ENCODE measurements at places on chromosomes 1 and 21.

- DNase-seq, result no peak
Measured at GRCh38 chr21:46555678-46556077, 49.2 kb downstream of the S100B start.

GRCh38 chr1:2433936-2434655 lies 21.7 kb upstream of the PEX10 start:
- no peak for DNase-seq

DNA sequence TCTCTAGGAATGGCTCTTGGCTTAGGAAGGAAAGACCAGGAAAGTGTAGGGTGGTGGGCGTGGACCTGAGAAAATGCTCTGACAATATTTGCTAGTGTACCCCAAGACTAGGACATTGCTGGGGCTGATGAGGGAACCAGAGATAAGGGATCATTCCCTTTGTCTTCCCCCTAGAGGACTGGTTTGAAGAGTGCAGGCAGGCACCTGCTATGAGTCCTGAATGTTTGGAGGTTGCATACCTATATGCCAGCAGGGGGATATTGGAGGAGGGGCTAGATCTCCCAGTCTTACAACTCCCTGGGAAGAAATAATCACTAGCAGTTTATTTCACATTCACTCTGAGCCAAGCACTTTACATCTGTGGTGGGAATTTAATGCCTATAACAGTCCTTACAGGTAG lies 6.0 kb upstream of the BCL10 start:
- DNase-seq, result no peak

DNA sequence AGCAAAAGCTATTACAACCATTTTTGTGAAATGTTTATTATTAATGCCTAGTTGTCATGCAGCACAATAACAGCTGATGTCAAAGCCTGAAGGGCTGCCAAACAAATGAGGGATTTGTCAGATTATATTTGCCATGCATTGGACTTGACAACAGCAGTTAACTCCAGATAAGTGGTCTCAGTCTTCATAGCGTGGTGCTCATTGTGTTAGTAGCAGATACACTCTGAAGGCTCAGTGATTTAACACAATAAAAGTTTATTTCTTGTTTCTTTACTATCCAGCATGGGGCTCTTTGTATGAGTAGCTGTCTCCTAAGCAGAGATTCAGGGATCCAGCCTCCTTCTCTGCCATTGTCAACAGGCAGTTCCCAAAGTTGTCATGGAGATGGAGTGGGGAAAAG lies 76.0 kb upstream of the PTGFRN start:
- no peak for DNase-seq

DNA sequence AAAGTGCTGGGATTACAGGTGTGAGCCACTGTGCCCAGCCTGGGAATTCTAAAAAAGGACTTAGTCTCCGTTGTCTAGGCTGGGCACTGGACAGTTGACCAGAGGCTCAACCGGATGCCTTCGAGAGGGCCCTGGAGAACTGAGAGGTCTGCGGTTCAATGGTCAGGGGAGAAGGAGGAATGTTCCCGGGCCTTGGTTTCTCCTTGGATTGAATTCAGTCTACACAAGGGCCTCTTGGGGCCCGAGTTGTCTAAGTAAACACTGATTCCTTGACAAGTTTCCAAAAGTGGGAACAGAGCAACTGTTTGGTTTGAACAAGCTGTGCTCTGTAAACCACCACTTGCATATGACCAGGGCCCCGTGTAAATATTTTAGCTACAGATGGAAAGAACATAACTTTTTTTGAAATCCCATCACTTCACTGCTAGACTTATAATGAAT lies 29.1 kb upstream of the CAPZB start:
- DNase-seq, result no peak

GRCh38 chr1:79364896-79365295 lies 358.4 kb upstream of the ADGRL4 start:
- no peak for DNase-seq

DNA sequence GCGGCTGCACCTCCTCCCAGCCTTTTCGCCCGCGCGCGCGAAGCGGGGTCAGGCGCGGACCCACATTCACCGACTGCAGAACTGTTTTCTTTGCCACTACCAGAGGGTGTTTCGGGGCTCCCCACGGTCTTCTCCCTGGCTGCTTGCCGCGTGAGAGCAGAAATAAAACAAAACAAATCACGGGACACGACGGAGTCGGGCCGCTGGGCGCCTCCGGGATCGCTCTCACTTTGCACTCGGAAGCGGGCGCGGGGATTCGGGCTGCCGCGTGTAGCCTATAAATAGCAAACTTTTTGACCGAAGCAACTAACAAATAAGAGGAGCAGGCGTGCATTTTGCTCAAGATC lies 412.3 kb upstream of the ESRRG start:
- no peak for DNase-seq
